Peyer's patch (tissue), 4 donors: ENCODE measurements at places on chromosomes 16 and 17.

DNA sequence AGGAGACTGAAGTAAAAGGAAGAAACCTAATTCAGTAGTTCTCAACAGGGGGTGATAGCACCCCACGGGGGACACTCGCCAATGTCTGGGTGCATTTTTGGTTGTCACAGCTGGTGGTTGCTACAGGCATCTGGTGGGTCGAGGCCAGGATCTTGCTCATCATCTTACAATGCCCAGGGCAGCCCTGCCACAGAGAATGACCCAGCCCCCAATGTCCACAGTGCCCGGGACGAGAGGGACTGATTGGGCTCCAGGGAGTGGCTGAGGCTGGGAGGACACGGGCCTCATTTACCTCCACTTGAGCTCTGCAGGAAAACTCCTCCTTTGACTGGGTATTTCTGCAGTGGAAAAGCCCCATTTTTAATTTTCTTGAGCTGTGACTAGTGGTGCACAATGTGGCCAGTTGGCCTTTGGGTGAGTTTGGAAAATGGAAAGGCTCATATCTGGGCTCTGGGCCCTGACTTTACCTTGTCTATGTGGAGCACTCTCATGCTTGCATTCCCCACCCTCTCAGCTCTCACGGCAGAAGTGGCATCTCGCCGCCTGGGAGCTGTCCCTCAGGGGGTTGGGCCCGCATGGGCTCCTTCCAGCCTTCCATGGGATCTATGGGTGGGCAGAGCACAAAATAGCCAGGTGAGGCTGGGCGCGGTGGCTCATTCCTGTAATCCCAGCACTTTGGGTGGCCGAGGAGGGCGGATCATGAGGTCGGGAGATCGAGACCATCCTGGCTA, 37.7 kb upstream of the IRF8 start:
- no peak for DNase-seq

- DNase-seq, result no peak
These were observed 5.8 kb upstream of the FN3KRP start for GRCh38 chr17:82710499-82711232.

DNA sequence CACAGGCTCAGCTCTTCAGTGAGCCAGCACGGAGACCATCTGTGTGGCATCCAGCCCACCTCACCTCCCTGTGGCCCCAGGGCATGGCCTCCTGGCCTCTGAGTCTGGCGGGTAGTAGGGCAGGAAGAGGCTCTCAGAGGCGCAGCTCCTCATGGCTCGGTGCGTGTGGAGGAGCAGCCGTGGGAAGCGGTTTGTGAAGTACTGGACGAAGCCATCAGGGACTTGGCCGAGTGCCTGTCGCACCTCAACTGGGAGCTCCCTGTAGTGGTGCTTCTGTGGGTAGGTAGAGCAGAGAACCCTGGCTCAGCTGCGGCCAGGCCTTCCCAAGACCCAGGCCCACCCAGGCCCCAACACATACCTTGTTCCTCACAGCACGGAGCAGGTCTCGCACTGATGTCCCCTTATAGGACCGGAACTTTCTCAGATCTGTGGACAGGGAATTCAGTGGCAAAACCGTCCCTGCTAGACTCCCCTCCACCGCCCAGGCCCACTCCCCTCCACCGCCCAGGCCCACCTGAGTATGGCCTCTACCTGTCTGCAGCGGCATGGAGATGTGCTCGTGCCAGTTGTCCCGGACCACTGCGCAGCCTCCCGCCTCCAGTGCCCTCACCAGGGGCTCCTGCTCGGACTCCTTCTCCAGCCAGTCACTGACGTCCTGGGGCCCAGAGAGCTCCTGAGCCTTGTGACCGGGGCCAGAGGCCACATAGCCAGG, 12.2 kb downstream of the PLK1 start:
- peak; percentile 47 for DNase-seq

- DNase-seq, result no peak
These were observed 830 bp downstream of the SPACA3 start for GRCh38 chr17:32992321-32993033.

DNA sequence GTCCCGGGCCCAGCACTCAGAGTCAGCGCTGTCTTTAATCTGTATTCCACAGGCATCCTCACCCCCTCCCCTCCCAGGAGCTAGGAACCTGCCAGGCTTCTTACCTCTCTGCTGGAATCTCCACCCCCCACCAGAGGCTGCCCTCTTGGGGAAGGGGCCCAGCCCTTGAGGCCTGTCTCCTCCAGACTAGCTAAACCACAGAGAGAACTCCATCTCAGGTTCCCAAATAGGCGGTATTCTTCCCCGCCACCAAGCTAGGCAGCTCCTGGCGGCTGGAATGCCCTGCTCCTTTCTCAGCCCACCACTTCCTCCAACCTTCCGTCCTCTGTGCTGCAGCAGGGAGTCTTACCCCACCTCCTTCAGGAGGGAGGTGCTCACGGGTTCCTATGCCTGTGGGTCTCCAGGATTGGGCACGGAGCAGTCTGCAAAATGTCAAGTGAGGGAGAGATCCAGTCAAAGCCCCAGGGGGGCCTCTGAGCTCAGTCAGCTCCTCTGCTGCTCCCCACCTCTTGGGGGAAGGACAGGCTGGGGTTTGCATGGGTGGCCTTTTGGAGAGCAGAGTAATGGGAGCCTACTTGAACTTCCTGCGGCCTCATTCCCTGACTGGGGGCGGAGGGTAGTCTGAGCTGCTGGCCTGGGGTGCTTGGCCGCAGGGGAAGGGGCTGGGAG, 55.7 kb downstream of the SREBF1 start:
- no peak for DNase-seq

GRCh38 chr17:41718287-41718645, 6.1 kb downstream of the GAST start:
- no peak for DNase-seq

DNA sequence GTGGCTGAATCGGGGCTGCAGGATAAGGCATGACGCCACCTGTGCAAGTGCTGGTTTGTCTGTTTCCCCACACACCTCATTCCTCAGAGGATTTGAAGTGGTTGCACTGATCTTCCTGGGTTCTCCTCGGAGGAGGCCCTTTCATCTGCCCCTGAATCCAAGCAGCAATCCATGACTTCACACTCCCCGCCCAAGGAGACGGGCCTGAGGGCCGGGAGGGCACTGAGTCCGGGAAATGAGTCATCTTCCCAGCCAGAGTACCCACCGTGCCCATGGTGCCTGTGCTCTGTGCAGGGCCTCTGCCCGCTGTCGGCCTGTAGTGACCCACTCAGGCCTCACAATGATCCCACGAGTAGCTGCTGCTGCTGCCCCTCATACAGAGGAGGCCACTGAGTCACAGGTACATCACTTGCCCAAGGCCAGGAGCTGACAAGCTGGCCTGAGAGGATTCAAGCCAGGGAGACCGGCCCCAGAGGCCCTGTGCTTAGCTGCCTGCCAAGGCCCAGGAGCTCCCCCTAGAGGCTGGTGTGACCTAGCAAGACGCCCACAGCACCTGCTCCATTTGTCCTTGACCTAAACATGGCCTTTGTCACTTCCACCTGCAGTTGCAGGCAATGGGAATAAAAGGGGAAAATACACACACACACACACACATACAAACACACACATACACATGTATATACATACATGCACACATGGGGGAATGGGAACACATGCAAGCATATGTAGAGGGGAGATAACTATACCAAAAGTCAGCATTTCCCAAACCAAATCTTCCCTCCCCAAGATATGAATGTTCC, 240.0 kb downstream of the C16orf95 start:
- peak; percentile 52 for DNase-seq

GRCh38 chr16:84088695-84089395, 27.9 kb downstream of the MBTPS1 start:
- no peak for DNase-seq

GRCh38 chr16:12545297-12545610, 258.4 kb downstream of the CPPED1 start:
- no peak for DNase-seq

DNA sequence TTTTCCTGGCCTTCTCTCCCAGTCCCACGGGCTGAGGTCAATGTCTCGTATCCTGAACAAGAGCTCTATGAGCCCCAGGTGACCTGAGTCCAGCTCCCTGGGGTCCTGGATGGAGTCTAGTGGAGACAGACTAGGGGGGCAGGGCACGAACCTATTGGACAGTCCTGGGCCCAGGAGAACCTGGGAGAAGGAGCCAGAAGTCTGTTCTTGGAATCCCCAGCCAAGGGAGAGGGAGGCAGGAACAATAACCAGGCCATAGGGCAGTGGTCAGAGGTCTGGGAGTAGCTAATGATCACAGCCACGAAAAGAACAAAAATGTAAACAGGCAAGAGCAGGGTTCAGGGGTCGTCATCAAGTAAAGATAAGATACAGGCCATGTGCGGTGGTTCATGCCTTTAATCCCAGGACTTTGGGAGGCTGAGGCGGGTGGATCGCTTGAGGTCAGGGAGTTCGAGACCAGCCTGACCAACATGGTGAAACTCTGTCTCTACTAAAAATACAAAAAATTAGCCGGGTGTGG, 60.8 kb downstream of the COPRS start:
- no peak for DNase-seq

DNA sequence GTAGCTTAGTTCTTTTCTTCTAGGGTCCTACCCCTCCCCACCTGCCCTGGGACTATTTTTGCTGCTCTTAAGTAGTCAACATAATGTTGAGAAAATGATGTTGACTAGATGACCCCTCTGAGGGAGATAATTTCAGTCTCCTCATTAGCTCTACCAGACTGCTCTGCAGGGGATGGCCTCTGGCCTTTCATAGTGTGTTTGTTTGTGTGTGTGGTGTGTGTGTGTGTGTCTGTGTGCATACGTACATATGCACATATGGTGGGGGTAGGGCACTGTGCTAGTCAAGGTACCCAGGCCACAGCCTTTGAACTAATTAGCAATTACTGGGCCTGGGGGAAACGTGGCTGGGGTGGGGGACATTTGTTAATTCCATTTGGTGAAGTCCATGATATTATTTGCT, 254.0 kb downstream of the SHISA9 start:
- DNase-seq, result no peak

DNA sequence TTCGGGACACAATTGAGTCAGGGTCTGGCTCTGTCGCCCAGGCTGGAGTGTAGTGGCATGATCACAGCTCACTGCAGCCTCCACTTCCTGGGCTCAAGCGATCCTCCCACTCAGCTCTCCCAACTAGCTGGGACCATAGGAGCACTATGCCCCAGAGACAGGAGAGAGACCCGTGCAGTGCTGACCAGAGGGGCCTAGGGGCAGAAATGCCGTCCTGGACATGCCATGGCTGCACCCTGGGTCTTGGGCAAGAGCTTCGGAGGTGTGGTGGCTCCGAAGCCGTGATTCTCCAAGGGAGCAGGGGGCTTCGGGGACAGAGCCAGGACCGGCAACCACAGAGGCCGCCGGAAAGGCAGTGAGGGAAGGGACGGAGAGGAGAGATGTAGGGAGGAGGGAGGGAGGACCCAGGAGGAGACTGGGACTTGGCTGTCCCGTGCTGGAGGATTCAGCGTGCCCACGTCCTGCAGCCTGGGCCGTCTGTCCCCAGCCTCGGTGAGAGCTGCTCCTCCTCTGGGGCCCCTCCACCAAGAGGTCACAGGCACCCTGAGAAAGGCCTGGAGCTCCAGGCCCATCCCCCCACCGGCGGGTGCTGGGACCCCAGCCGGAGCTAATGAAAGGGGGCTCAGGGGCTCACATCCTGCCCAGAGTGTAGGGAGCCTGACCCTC, 21.9 kb downstream of the TPSD1 start:
- DNase-seq, result no peak

- no peak for DNase-seq
These were observed 50.8 kb downstream of the TOM1L2 start for GRCh38 chr17:17921192-17922069.

GRCh38 chr16:49972961-49973360, 52.1 kb upstream of the CNEP1R1 start:
- no peak for DNase-seq
